ENCODE measurements at places on chromosomes 4 and X.
A peak's percentile ranks its signal among the peaks of the same experiment; 100 is the strongest.

DNA sequence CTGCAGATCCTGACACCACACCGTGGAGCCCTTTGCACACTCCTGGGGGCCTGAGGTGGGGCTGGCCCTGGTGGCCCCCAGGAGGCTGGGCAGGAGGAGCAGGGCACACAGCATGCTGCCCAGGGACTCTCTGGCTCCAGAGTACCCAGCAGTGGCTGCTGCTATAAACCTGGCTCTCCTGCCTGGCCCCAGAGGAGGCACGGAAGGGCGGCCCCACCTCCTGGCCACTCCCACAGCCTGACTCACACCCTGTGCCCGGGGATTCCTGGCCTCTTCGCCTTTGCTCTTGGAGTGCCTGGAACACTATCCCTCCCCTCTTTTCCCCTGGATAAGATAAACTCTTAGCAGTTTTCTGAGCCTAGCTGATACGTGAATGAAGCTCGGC is at the start of gene PSAPL1:
Gene PSAPL1 (minus strand): TSS at position 165 of the 385 bp plus-strand sequence. CDS start 51 bp downstream, at position 114.
- no peak for DNase-seq

GRCh38 chr4:114312338-114312737 is 286.3 kb upstream of the UGT8 start:
- no peak for DNase-seq

DNA sequence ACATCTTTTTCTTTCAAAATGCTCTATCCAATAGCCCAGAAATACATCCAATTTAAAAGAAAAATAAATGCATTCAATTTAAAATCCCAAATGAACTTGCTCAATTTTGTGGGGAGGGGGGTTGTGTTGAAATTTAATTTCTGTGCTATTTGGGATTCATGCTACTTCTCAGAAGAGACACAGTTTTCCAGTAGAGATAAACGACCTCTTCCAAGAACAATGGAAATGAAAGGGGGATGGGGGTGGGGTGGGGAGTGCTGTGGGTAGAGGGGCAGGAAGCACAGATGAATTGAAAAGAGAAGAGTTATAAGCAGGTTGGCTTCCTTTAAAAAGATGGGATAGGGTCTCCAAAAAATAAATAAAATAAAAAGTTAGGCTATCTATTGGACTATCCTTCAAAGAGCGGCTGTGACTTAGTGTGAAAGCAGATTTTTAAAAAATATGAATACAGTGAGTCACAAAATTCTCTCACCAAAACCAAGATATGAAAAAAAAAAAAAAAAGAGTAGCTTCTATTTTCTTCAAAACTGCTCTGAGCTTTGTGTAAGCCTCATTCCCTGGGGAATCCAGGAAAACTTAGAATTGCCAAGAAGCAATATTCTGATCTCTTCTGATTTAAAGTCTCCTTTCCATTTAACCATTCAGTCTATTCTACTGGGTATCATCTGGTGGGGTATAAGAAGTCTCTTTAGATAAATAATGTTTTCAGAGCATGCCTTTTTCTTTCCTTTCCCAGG is 324.3 kb downstream of the PTTG2 start:
- DNase-seq = no peak

DNA sequence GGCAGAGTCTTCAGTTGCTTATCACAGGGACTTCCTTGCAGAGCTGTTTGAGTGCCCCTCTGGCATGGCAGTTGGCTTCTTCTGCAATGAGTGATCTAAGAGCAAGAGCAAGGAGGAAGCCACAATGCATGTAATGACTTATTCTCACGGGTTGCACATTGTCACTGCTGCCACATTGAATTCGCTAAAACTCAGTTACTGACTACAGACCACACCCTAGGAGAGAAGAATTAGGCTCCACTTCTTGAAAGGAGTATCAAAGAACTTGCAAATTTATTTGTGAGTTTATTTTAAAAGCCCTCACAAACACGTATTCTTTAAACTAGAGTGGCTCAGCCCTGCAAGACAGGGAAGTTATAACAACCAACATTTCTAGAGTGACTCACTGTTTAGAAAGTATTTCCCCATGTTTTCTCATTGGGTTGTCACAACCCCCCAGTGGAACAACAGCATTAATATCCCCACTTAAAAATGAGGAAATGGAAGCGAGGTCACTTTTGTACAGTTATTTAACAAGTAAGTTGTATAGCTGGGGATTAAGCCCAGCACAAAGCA is 32.4 kb upstream of the RBPJ start:
- DNase-seq = no peak

GRCh38 chrX:9231491-9231890 is 197.6 kb upstream of the FAM9B start:
- DNase-seq = no peak

GRCh38 chr4:101833480-101833879 is 43.0 kb downstream of the BANK1 start:
- no peak for DNase-seq

DNA sequence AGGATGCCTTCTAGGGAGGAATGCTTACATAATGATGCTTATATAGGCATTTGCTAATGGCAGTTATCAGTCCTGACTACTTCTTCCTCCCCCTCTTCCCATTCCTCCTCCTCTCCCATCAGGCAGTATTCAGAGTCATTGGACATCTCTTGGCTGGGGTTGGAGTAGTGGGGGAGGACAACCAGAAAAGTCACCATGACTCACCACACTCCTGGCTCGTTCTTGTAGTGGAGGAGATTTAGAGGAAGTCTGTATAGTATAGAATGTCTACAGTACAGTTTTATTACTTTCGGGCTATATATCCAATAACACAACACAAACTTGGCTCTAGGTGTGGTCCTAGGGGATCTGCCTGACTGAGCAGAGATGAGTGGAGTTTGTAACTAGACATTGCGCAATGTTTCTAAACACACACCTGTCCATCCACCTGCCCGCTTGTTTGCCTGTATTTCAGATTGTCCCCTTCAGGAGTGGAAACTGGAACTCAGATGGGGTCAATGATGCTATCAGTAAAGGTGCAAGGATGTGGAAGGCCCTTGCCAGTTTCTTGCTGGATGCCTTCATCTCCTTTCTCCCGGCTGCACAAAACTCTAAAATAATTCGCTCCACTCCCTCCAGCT is 27.9 kb upstream of the KIAA1210 start:
- no peak for DNase-seq

DNA sequence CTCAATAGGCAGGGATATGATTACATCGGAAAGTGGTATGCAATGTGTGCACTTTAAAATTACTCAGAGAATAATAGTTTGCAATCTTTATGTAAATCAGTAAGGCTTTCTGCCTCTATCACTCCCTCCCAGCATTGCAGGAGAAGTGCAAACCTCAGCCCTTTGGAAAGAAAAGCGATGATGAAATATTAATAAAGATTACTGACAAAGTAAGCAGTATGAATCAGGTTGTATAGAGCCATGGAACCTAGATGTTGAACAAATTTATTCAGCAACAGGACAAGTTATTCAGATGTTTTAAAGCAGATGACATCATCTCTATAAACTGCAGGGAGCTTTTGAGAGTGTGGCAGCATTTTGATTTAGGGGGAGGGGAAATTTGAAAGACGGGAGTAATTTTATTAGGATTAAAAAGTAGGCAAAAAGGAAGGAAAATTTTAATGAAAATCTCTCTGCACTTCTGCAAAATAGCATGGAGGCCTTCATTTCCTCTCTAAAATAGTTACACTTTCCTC is 631.7 kb upstream of the GRIA3 start:
- DNase-seq = no peak

DNA sequence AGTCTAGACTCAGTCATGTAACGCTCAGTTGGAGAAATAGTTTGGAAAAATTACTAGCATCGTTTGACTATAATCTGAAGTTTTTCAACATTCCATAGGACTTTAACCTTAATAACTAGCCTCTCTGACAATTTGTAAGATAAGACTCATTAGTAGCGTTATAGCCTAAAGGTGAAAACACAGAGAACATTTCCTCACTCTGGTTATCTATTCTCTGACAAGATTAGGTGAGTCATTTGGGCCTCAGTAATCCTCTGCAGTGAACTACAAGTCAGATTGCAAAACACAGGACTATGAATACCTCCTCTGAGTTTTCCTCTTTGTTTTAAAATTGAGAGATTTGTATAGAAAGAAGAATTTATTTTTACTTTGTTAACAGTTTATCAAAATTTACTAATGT is 31.8 kb upstream of the PDLIM5 start:
- DNase-seq = no peak

DNA sequence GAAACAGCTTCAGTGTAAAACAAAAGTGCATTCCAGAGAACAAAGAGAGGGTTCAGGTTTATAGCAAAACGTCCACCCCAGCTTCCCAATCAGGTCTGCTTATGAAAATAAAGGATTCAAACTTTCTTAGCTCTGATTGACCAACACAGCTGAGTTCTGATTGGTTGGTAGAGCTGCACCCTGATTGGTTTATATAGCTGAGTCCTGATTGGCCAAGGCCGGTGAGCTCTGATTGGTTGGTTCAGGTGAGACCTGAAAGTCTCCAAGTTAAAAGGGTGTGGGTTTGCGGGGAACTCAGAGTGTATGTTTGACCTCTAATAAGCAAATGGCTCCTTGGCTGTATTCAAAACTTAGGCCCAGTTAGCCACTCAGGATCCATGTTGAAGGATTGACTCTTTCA is 20.9 kb downstream of the CLRN2 start:
- DNase-seq = no peak

DNA sequence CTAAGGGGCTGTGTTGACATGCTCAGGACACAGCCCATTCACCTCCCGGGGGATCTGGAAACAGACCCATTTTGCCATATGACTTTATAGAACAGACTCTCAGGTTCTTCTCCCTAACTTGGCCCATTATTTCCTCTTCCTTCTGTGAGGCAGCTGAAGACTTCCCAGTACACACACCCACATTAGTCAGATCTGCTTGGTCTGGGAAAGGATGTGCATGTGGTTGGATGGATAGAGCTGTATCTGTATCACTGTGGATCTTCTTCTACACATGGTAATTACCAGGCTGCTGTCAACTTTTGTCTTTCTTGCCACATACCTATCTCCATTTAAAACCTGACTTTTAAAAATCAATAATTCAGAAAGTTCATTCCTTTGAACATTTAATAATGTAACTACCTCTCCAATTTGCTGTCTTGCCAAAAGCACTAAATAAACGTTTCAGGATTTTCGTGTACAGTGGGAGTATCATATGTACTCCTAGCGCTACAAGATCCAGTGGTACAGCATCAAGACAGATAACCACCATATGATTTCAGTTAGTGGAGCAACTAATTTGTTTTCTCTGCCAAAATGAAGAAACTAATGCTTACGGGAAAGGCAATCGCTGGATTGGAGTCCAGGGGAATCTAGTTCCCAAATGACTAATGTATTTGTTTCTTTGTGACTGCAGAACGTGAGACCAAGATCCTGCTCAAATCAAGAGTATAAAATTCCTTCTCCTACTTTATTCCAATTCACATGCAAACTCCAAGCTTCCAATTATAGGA is 134.1 kb upstream of the MAP3K15 start:
- no peak for DNase-seq

DNA sequence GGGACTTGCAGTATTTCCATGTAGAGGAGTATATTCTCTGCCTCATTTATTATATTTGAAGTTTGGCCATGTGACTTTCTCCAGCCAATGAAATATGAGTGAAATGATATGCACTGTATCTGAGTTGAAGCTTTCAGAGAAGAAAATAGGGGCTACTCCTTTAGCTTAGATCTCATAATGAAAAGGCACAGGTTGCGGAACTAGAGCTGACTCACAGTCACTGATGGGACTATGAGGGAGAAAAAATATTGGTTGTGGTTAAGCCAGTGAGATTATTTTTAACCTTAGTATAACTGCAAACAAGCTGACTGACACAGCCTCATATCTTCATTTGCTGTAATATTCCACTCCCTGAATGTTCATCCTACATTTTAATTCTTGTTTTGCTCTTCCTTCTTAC is 1104.3 kb downstream of the RPA4 start:
- no peak for DNase-seq

DNA sequence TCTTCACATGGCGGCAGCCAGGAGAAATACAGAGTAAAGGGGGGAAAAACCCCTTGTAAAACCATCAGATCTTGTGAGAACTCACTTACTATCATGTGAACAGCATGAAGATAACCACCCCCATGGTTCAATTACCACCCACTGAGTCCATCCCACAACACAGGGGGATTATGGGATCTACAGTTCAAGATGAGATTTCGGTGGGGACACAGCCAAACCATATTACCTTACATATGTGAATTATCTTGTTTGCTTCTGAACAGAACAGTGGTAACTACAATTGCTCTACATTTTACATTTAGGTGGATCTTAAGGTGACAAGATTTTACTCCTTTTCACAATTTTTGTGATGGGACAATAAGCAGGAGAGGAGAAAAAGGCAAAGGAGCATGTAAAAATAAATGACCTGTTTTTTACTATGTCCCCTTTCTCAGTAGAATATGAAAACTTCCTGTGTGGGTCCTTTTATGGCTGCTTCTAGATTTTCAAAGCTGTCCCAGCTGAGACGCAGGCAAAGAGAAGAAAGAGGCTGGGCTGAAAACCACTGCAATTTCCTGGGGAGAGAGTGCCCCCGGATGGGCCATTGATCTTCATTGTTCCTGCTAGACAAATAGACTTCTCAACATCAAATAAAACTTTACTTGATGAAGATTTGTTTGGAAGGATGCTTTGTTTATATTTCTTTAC is 45.9 kb upstream of the PGM2 start:
- peak; percentile 78 for DNase-seq

DNA sequence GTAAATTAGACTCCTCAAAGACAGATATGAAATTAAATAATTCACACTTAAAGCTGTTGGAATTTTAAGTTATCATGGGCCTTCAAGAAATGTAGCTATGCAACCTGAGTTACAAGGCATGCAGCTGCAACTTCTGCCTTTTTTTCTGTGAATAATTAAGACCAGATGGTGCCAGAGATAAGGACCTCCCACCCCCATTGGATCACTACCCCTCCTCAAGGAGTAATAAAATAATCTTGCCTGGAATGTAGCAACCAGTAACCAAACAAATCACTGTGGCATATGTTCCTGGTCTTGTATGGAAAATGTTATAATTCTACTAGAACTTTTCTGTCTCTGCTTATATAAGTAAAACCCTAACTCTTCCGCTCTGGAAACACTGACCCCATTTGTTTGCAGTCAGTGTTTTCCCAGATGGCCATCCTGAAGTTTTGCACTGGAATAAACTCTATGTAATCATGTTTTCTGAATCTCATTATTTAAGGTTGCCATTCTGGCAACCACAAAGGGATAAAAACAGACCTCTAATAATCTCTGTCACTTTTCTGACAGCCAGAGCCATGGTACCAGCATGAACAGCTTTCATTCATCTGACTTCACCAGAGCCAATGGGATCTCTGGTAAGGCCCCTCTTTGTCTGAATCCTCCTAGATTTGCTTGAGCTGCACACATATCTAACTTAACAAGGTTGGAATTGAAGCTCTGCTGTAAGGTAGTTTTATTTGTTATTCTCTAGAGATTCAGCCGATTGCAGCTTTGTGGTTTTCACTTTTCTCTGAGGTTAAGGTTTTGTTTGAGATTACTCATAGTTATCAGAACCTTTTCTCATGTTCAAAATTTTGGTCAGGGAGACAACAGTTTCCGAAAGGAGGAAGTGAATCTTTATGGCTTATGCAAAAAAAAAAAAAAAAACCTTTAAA is 274.6 kb downstream of the NAF1 start:
- DNase-seq = no peak
